ENCODE measurements at places on chromosomes 6 and 20.

DNA sequence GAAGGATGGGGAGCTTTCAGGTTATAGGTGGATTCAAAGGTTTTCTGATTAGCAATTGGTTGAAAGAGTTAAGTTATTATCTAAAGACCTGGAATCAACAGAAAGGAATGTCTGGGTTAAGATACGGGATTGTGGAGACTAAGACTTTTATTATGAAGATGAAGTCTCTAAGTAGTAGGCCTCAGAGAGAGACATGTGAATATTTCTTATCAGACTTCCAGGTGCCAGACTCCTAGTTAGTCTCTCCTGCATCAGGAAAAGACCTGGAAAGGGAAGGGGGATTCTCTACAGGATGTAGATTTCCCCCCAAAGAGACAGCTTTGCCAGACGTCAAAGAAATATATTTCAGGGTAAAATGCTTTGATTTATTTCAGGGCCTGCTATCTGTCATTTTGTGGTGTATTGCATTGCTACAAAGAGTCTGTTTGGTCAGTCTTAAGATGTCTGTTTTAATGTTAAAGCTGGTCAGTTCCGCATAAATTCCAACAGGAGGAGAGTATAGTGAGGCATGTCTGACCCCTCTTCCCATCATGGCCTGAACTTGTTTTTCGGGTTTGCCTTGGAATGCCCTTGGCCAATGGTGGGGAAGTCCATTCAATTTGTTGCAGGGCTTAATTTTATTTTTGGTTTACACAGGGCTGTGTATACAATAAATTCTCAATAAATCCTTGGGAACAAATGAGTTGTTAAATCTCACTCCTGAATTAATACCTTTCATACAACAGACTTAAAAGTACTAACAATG lies 103.4 kb upstream of the RALGAPA2 start:
- DNase-seq: no peak

DNA sequence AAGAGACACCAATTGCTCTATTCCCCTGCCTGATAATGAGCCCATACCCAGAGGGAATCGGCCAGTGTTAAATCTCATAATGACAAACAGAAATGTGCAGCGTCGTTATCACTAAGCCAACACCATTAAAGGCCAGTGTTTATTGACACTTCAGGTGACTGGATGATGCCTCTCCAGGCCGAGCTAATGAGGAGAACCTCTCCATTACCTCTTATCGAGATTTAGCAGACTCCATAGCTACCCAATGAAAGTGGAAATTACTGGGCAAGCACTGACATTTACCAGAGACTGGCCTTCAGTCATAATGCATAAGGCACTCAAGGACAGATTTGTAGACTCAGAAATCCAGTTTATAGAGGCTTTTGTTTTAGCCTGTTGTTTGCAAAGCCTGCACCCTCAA lies 669.5 kb downstream of the MAFB start:
- no peak for DNase-seq

- DNase-seq: no peak
Observed at GRCh38 chr6:72212686-72213085, 326.3 kb downstream of the RIMS1 start.

- no peak for DNase-seq
Observed at GRCh38 chr20:10076126-10077080, 41.6 kb downstream of the ANKEF1 start.

DNA sequence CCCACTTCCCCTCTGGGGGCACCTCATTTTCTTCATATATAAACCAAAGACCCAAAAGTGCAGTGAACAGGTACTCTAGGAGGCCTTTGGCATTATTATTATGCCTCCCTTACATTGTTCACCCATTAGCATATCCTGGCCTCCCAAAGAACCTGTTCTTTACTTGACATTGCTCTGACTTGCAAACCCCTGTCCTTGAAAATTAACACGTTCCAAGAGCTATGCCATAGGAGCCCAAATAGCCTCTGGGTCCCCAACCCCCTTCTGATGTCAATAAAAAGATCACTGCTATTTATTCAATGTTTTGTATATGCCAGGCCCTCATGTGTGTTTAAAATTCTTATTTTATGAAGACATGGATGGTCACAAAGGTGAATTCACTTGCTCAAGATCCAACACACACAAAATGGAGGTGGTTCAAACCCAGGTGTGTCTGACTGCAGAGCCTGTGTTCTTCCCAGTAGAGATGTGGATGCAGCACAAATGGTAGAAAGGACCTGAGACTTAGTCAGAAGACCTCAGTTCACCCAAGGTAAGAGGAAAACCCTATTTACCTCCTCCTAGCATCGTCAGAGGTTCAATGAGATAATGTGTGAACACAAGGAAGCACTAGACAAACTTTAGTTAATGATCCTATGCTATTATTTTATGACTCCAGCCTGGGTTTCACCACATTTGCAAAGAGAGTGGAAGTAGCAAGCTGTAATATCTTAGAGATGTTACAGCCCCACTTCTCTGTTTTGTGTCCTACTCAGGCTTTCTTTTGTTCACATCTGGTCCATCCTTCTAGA lies 36.6 kb downstream of the BCL2L1 start:
- DNase-seq: no peak

DNA sequence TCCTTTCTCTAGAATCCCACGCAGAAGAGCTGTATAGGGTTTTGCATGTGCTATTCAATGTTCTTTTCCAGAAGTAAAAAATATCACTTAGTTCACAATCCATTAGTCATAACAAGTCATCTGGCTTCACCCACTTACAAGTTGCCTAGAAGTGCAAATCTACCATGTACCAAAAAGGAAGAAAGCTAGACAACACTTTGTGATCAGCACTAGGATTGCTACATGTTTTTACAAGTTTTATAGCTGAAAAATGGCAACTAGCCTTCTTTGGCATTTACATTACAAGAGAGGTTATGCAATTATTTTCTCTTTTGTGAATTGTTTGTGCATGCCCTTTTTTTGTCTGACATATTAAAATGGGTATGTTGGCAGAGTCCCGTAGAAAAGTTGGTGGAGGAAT lies 85.6 kb upstream of the PTPRK start:
- DNase-seq: no peak

GRCh38 chr6:109978174-109979032 lies at the start of gene GPR6:
Gene GPR6, plus strand, starts transcription at chr6:109978311. Its CDS starts 802 bp downstream, at chr6:109979113.
- peak; percentile 53 for DNase-seq

DNA sequence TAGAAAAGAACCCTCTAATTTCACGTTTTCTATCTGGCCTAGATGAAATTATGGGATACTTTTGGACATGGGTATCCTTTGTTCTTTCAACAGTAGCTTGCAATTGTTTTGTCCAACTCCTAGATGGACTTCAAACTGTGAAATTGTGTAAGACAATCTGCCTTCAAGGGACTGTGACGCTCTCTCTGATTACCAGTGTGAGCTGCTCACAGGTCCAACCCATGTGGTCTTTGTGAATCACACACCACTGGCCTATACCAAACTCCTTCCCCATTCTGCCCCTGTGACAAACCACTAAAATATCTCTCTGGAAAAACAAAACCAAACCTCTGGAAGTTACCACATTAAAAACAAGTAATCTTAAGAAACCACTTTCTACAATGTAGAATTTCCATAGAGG lies 59.5 kb downstream of the NINL start:
- no peak for DNase-seq

GRCh38 chr6:10098756-10099528 lies 315.9 kb downstream of the TFAP2A start:
- no peak for DNase-seq

DNA sequence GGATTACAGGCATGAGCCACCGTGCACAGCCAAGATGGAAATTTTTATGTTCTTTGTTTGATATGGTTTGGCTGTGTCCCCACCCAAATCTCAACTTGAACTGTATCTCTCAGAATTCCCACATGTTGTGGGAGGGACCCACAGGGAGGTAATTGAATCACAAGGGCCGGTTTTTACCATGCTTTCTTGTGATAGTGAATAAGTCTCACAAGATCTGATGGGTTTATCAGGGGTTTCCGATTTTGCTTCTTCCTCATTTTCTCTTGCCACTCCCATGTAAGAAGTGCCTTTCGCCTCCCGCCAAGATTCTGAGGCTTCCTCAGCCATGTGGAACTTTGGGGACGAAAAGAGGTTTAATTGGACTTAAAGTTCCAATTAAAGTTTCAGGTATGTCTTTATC lies 14.6 kb downstream of the EEF1A1 start:
- no peak for DNase-seq

- no peak for DNase-seq
Observed at GRCh38 chr6:153034139-153034538, 31.6 kb upstream of the MTRF1L start.

GRCh38 chr20:51591871-51592270 lies 49.4 kb upstream of the NFATC2 start:
- DNase-seq: no peak

GRCh38 chr6:3296078-3296477 lies 37.3 kb downstream of the PSMG4 start:
- DNase-seq: no peak

DNA sequence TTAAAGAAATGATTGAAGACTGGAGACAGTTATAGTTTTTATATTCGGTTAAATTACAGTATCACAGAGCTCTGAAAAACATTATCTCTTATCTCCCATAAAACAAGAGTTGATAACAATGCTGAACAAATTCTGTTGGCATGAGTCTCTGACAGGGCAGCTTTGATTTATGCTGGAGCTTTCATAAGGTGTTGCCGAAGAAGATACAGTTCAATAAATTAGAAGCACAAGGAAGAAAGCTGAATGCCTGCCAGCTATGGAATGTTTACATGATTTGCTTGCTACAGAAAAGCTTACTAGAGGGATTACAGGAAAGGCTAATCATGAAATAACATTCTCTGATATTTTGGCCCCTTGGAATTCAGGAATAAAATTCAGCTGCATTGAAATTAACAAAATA lies 431.9 kb upstream of the GJE1 start:
- DNase-seq: no peak

- DNase-seq: no peak
Observed at GRCh38 chr6:151901009-151901411, 93.5 kb downstream of the ESR1 start.

DNA sequence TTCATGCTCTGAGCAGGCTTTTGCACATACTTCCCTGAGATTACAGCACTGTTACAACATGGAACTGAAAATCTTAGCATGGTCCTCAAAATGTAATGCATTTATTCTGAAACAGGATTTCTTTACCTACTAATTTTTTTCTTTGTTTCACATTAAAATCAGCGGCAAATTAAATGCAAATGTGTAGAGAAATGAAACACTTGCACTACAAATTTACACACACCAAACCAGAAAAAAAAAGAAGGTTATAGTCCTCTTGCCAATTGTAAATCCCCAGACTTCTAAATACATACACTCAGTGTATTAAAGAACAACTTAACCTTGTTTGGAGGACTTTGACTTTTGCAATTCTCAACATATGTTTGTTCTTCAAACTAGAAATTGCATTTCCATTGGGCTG lies 210.9 kb upstream of the TBX18 start:
- no peak for DNase-seq

- DNase-seq: no peak
Observed at GRCh38 chr6:12223383-12223782, 66.8 kb upstream of the EDN1 start.

GRCh38 chr20:8480597-8480996 lies 348.5 kb downstream of the PLCB1 start:
- DNase-seq: no peak

DNA sequence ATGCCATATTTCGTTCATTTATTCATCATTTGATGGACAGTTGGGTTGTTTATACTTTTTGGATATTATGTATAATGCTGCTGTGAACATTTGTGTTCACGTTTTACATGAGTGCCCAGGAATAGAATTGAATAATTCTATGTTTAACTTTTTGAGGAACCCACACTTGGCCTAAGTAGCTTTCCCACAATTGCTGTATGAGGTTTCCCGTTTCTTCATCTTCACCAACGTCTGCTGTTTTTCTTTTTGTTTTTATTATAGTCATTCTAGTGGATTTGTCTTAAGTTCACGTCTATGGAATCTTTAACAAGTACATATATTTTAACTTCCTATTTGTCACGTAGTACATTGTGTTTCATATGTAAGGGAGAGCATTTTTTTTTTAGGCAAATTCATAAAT lies 110.3 kb downstream of the JARID2 start:
- DNase-seq: no peak

- peak; percentile 87 for DNase-seq
Observed at GRCh38 chr6:32838114-32838958, at the start of gene TAP2. Gene TAP2, minus strand, starts transcription at chr6:32838739. Its CDS starts 506 bp downstream, at chr6:32838233.

- DNase-seq: no peak
Observed at GRCh38 chr6:52510213-52510562, 66.7 kb downstream of the TRAM2 start.
